Activated B cell treated with CpG ODN at 0.5 μM for 24 hours (primary cell): ENCODE measurements at places on chromosomes 12 and 14. TPM values are rescaled to one million over a fixed set of nuclear protein-coding genes. Genes with fewer than 3 reads are reported as not detected.

GRCh38 chr12:111413442-111414086, 7.8 kb downstream of the SH2B3 start:
- DNase-seq = no peak

- no peak for DNase-seq
Observed at GRCh38 chr12:79421236-79421740, 269.5 kb downstream of the PAWR start.

DNA sequence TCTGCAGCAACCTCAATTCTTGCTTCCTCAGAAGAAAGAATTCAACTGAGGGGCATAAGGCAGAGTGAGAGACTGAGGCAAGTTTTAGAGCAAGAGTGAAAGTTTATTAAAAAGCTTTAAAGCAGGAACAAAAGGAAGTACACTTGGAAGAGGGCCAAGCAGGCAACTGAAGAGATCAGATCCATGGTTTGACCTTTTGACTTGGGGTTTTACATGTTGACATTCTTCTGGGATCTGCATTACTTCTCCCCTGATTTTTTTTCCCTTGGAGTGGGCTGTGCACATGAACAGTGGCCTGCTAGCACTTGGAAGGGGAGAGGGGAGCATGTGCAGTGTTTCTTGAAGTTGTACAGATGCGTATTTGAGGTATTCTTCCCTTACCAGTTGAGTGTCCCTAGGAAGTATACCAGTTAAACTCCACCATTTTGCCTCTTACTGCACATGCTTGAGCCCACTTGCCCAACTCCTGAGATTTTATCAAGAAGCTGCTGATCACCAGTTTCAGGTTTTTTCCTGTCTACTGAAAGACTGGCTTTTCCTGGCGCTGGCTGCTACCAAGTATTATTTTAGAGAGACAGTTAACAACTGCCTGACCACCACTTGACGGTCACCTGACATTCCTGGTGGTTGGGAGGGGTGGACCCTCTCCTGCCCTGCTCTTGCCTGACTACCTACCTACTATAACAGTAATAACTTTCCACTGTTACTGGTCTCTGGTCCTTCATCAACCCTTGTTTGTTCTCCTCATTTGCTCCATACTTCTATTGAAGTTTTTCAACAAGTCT, 26.0 kb upstream of the TMTC2 start:
- no peak for DNase-seq

DNA sequence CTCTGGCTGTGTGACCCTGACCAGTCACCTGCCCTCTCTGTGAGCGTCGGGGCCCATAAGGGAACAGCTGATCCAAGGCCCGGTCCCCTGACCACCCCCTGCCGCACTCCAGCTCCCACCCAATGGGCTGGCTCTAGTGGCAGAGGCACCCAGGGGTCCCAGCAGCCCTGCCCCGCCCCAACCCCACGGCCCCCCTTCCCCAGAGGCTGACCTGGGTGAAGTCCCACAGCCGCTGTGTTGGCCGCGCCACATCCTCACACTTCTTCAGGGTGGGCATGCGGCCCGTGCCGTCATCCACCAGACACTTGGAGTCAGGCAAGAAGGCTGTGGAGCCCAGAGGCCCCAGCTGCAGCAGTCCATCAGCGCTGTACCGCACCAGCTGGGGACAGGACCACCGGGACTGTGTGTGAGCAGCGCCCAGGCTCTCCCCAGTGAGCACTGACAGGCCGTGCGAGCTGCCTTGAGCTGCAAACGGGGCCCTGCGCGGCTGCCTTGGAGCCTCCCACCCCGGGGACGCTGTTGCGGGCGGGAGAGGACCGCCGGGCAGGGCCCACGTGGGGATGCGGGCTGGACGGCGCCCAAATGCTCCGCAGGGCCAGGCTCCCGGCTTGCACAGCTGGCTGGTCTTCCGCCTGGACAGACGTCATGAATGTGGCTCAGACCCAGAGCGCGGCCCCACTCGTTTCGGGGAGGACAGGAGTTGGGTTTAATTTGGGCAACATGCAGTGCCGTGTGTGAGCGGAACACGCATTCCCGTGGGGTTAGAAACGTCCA, 53.5 kb downstream of the NOC4L start:
- DNase-seq = no peak

- no peak for DNase-seq
Observed at GRCh38 chr12:54225666-54226065, 36.9 kb upstream of the SMUG1 start.

DNA sequence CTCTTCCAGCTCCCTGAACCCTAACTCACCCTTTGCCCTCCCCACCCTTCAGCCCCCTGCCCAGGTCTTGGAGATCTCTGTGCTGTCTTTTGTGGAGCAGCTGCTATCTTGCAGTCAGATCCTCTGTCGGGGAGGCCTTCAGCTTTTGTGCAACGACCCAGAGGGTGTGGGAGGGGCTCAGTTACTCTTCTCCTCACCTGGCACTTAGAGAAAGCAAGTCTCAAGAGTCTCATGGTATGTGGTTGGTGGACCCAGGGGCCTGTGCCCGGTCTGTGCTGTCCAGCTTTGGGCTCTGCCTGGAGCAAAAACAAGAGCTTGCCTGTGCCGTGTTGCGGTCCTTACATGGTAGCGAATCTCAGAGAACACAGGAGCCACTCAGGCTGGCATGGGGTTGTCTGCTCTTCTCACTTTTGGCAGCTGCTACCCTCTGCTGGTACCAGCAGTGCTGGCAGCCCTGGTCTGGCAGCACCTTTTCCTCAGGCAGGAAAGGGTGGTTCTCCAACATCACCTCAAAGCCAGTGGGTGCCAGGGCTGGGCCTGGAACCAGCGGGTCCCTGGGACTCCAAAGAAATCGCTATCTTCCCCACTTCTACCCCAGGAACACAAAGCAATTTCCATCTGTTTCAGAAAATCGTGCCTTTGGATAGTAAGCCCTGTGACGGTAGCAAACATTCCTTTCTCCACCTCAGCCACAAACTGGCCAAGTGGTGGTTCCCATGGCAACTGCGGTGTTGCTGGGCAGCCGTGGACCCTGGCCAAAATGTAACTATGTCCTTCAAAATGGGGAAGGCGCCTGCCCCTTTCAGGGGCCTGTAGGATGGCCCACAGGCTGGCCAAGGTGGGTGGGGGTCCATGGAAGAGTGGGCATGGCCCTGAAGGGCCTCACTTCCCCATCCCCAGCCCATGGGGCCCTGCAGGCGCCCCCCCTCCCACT, 90.0 kb downstream of the RIN3 start:
- DNase-seq = no peak

The KRT79 gene
- not detected in 2 replicates for total RNA-seq

DNA sequence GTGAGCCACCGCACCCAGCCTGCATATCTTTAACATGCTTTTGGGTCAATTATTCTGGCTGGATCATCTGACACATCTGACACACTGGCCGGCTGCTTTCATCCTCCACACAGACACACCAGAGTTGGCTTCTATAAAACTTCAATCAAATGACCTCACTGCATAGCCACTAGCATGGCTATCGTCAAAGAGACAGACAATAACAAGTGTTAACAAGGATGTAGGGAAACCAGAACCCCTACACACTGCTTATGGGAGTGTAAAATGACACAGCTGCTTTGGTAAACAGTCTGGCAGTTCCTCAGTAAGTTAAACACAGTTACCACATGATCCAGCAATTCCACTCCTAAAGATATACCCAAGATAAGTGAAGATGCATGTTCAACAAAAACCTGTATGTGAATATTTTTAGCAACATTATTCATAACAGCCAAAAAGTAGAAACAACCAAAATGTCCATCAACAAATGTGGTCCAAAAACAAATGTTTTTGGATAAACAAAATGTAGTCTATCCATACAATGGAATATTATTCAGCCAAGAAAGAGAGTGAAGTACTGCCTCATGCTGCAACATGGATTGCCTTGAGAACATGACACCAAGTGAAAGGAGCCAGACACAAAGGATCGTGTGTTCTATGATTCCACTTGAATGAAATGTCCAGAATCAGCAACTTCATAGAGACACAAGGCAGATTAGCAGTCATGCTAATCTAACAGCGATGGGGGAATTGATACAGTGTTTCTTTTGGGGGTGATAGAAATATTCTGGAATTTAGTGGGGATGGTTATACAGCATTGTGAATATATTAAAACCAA, 10.1 kb downstream of the KDM2B start:
- no peak for DNase-seq

DNA sequence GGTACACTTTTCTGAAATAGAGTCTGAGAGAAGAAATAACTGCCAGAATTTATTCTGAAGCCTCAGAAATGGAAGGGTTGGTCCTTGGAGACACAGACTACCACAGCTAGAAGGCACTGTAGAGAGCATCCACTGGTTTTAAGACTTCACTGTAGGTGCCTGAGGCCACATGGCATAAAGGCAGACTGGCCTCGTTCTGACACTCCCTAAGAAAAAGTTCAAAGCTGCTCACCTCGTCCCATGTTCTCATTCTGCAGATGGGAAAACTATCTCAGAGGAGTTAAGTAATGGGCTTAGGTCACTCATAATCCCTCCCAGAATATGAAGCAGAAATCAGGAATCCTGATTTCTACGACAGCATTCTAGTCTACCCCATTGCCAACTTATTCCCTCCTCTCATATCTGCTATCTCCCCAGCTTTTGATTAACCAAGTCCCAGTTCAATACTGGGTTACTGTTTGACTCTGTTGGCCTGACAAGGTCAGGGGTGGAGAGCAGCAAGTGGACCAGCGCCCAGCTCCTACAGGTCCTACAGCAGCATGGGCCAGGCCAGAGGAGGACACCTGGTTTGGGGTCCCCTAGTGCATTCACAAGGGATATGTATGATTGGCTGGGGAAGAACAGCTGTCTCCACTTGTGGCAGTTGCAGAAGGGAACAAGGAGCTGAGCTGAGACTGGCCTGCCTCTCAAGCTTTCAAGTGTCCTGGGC, 3.7 kb downstream of the ITGA5 start:
- DNase-seq = no peak

The TAS2R31 gene
- 4.3 and 5.3 TPM in 2 replicates for total RNA-seq

GRCh38 chr14:52455291-52456088, 96.8 kb downstream of the TXNDC16 start:
- no peak for DNase-seq

DNA sequence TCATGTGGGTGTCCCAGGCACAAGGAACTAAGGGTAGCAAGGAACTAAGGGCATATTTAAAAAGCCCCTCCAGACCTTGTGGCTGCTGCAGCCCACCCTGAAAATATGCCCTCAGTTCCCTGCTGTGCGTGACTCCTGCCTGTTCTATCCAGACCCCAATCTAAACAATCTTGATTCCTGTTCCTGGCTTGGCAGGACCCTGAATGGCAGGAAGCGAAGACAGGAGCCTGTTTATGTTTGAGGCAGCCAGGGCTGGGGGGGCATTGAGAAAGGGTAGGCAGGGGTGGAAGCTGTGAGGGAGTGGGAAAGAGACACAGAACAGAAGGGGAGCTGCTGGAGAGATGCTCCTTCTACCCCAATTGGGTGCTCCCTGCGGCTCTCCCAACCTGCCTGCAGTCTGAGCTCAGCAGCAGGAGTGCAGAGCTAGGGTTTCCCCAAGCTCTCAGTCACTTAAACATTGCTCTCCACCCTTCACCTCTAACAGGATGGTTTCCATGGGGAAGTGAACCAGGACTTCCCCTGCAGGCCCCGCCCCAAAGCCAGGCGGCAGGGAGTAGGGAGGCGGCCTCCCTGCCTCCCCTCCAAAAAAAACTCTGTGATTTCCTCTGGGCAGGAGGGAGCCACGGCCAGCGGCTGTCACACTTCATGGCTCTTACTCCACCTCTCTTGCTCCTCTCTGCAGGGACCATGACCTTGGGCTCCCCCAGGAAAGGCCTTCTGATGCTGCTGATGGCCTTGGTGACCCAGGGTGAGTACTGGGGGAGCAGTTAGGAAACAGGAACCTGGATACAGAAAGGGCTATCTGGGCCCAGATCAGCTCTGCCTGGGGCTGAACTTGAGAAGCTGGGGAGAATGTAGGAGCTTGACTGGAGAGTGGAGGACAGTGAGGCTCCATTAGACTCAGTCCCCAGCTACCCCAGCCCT, 4.7 kb downstream of the ACVRL1 start:
- DNase-seq = no peak

DNA sequence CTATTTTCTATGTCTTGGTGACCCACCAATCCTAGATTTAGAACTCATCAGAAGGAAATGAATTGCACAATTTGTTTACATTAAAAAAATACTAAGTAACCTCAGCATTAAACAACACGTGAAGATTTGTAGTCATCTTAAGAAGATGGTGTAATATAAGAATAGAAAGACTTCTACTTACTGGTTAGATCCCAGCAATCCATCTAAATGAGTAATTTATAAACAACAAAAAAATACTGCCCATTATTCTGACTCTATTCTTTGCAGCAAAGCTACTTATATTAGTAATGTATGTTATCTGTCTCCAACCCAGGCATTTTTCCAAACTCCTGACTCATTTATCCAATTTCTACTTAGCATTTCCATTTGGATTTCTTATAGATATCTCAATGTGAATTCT, 67.8 kb downstream of the CD163L1 start:
- no peak for DNase-seq

GRCh38 chr14:79584679-79585078, 626.6 kb downstream of the DIO2 start:
- DNase-seq = no peak

GRCh38 chr12:66584673-66585072, 94.2 kb downstream of the GRIP1 start:
- no peak for DNase-seq

The SBNO1 gene
- 43.2 and 48.6 TPM in 2 replicates for total RNA-seq

GRCh38 chr12:48165089-48165981, 8.0 kb upstream of the ASB8 start:
- no peak for DNase-seq

The TNFAIP2 gene
- total RNA-seq = 4.1 and 5.2 TPM in 2 replicates

The RASAL1 gene
- 4.9 and 7.1 TPM in 2 replicates for total RNA-seq
